ENCODE measurements at places on chromosomes 13 and 19. TPM values are rescaled to one million over a fixed set of nuclear protein-coding genes. Genes with fewer than 3 reads are reported as not detected.
A peak's percentile ranks its signal among the peaks of the same experiment; 100 is the strongest.

Gene ATP8B3
- total RNA-seq, result 0.11 TPM

DNA sequence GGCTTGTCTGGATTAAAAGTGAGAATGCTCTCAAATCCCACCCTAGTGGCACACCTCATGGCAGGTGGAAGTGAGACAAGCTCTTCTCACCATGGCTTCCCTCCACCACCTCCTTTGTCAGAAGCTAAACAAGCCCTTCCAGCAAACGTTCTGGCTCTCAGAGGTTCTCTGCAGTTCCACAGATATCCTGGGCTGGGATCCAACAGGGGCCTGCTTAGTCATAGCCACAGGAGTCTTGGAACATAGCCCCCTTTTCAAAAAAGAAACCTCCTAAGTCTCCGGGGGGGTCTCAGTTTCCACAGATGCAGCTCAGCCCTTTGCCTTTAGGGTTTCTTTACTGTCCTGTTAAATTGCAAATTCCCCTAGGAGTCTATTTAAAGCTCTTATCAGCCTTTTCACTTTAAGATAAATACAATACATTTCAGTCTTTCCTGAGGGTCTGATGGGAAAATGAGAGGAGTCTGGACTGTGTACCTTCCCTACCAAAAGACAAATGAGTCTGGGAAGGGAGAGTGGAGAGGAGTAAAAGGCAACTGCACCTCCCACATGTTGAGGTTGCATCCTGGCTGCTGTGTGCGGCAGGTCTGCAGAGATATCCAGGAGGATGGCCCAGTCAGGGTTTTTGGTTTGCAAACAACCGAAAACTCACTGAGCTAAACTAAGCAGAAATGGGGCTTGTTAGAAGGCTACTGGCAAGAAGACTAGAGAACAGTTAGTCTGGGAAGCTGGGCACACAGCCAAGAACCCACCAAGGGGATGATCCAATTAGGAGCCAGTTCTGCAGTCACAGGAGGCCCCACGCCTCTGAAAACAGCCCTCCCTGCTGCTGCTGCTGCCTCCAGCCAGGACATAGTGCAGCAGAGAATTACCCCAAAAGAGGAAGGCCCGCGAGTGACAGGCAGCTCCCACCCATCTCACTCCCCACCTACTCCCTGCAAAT is 41.4 kb upstream of the SERP2 start:
- H3K36me3 ChIP-seq, result no peaks in the 10 kb centered on the region
- DNase-seq, result peak; percentile 87
- no peak overlapping the region for H3K4me3 ChIP-seq
- no peaks in the 10 kb centered on the region for H3K27me3 ChIP-seq
- H3K4me1 ChIP-seq, result peaks cover 6% of the 10 kb centered on the region
- peak overlapping the region; percentile 75 for H3K27ac ChIP-seq

DNA sequence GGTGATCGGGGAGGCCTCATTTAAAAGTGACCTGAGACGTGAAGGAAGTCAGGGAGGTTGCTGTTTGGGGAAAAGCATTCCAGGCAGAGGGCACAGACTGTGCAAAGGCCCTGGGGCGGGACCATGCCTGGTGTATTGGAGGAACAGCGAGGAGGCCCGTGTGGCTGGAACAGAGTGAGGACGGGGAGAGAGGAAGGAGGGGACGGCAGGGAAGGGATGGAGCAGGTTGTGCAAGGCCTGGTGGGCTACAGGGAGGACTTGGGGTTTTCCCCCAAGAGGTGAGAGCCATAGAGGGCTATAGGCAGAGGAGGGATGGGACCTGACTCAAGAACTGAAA is 17.2 kb downstream of the PTPRS start:
- no peak overlapping the region for H3K27ac ChIP-seq
- no peaks in the 10 kb centered on the region for H3K27me3 ChIP-seq
- no peak overlapping the region for H3K4me3 ChIP-seq

DNA sequence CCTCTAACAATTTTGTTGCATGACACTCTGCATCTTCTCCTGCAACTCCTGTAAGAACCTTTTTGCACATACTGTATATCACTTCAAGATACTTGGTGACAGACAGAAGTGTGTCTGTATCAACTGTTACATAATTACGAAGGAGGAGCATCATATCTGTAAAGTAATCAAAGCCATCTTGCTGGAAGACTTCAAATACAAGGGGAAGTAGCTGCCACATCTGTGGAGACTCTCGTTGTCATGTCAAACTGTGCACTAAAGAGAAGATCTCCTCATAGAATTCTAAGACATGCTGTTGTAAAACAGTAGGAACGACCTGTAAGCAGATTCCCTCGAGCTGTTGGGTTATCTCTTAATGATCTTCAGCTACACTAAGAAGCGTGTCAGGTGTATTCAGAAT is 38.0 kb upstream of the SPATA13 start:
- no peak overlapping the region for H3K27ac ChIP-seq
- H3K4me3 ChIP-seq, result no peak overlapping the region
- H3K27me3 ChIP-seq, result no peaks in the 10 kb centered on the region
- DNase-seq, result no peak
- no peaks in the 10 kb centered on the region for H3K4me1 ChIP-seq
- no peaks in the 10 kb centered on the region for H3K36me3 ChIP-seq

Gene CEACAM7
- total RNA-seq, result not detected

- no peak overlapping the region for H3K27ac ChIP-seq
- no peaks in the 10 kb centered on the region for H3K4me1 ChIP-seq
- no peak overlapping the region for H3K4me3 ChIP-seq
- no peaks in the 10 kb centered on the region for H3K36me3 ChIP-seq
- H3K27me3 ChIP-seq, result no peaks in the 10 kb centered on the region
Observed at GRCh38 chr19:29480507-29480906, 45.3 kb upstream of the VSTM2B start.

DNA sequence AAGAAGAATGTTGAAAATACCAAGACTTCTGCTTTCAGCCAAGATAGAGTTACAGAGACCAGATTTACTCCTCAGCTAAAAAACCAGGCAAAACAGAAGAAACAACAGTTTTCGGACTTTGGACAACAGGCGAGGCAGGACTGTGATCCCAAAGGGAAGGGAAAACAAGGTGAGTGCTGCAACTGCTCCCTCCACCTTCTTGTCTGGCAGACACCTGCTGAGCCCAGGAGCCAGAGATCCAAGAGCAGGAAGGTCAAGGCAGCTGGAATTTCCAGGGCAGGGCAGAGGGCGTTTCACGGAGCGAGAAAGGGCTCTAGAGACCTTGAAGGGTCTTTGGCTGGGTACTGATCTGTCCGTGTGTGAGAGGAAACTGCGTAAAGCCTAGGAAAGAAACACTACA is 32.9 kb upstream of the SLC7A9 start:
- no peaks in the 10 kb centered on the region for H3K4me1 ChIP-seq
- H3K27me3 ChIP-seq, result no peaks in the 10 kb centered on the region
- peaks cover 70% of the 10 kb centered on the region for H3K36me3 ChIP-seq
- H3K27ac ChIP-seq, result no peak overlapping the region
- no peak for DNase-seq

Gene KIR2DL4
- not detected for total RNA-seq

- peaks cover 4% of the 10 kb centered on the region for H3K4me1 ChIP-seq
- peaks cover 33% of the 10 kb centered on the region for H3K27me3 ChIP-seq
- no peak overlapping the region for H3K27ac ChIP-seq
- H3K4me3 ChIP-seq, result peak overlapping the region; percentile 63
Observed at GRCh38 chr13:20159646-20160305, 1.1 kb downstream of the GJA3 start.

GRCh38 chr19:10395003-10395402 is 8.3 kb downstream of the CDC37 start:
- no peaks in the 10 kb centered on the region for H3K4me1 ChIP-seq
- H3K27me3 ChIP-seq, result no peaks in the 10 kb centered on the region
- peaks cover 49% of the 10 kb centered on the region for H3K36me3 ChIP-seq
- H3K4me3 ChIP-seq, result no peak overlapping the region
- DNase-seq, result no peak

Gene ELSPBP1
- not detected for total RNA-seq

- no peak for DNase-seq
- no peaks in the 10 kb centered on the region for H3K4me1 ChIP-seq
- H3K4me3 ChIP-seq, result peak overlapping the region; percentile 66
- H3K27me3 ChIP-seq, result no peaks in the 10 kb centered on the region
- H3K36me3 ChIP-seq, result no peaks in the 10 kb centered on the region
Observed at GRCh38 chr13:75870397-75870903, 234.3 kb downstream of the LMO7 start.

- peak overlapping the region; percentile 38 for H3K4me3 ChIP-seq
- peaks cover 6% of the 10 kb centered on the region for H3K4me1 ChIP-seq
- peak; percentile 81 for DNase-seq
- no peaks in the 10 kb centered on the region for H3K27me3 ChIP-seq
- H3K27ac ChIP-seq, result peak overlapping the region; percentile 79
- H3K36me3 ChIP-seq, result peaks cover 83% of the 10 kb centered on the region
Observed at GRCh38 chr19:1113030-1113985, 9.5 kb downstream of the GPX4 start.

DNA sequence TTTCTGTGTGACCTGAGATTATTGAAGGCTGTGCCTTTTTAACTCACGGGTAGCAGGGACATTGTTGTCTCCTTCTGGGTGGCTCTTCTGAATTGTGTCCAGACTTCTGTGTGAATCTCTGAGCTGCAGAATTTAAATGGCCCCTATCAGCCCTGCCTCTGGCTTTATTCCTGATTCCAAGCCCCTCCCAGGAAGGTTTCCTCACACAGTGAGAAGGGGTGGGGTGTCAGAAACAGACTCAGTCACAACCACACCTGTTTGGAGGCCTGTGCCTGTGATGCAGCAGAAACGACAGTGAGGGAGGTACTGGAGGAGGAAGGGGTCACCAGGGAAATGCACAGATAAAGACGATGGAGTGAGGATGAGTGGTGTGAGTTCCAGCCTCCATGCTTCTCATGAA is at the start of gene CLC:
Gene CLC (minus strand): TSS at position 139 of the 400 bp plus-strand sequence. CDS start 77 bp downstream, at position 62.
- H3K4me1 ChIP-seq, result no peaks in the 10 kb centered on the region
- no peak within 1 kb of the TSS for H3K4me3 ChIP-seq

GRCh38 chr19:35162471-35163326 is 8.2 kb downstream of the FXYD5 start:
- H3K4me3 ChIP-seq, result no peak overlapping the region
- H3K27ac ChIP-seq, result no peak overlapping the region
- no peak for DNase-seq
- no peaks in the 10 kb centered on the region for H3K4me1 ChIP-seq
- H3K27me3 ChIP-seq, result no peaks in the 10 kb centered on the region

- no peaks in the 10 kb centered on the region for H3K27me3 ChIP-seq
- H3K36me3 ChIP-seq, result no peaks in the 10 kb centered on the region
- H3K4me3 ChIP-seq, result no peak overlapping the region
- DNase-seq, result no peak
Observed at GRCh38 chr13:36533806-36534205, 101.5 kb downstream of the CCNA1 start.

GRCh38 chr13:28622286-28622685 is 36.6 kb upstream of the POMP start:
- H3K4me3 ChIP-seq, result no peak overlapping the region
- H3K4me1 ChIP-seq, result no peaks in the 10 kb centered on the region
- no peaks in the 10 kb centered on the region for H3K27me3 ChIP-seq
- no peaks in the 10 kb centered on the region for H3K36me3 ChIP-seq
- no peak overlapping the region for H3K27ac ChIP-seq

- no peak for DNase-seq
- no peak overlapping the region for H3K4me3 ChIP-seq
- no peak overlapping the region for H3K27ac ChIP-seq
- H3K36me3 ChIP-seq, result no peaks in the 10 kb centered on the region
- no peaks in the 10 kb centered on the region for H3K27me3 ChIP-seq
Observed at GRCh38 chr19:56174550-56174949, 1.3 kb upstream of the GALP start.

GRCh38 chr13:98803921-98804320 is 51.4 kb upstream of the SLC15A1 start:
- no peak overlapping the region for H3K27ac ChIP-seq
- peaks cover 49% of the 10 kb centered on the region for H3K36me3 ChIP-seq
- DNase-seq, result no peak
- H3K4me3 ChIP-seq, result no peak overlapping the region

DNA sequence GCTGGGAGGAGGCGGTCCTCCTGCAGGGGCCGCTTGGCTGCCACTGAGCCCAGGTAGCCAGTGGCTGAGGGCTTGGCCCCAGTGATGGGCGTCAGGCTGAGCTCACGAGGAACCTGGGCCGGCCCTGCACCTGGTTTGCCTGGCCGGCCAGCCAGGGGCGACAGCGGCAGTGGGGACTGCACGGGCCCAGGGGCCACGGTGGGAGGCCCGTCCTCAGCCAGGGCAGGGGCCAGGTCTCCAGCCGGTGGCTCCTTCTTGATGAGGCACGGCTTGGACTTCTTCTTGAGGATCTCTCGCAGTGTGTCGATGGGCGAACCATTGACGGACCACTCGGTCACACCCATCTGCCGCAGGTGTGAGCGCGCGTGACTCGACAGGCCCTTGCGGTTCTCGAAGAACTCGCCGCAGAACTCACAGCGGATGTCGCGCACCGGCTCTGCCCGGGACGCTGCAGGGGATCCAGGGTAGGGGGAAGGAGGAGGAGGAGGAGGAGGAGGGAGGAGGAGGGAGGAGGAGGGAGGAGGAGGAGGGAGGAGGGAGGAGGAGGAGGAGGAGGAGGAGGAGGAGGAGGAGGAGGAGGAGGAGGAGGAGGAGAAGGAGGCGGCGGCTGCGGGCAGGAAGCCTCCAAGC is 6.6 kb upstream of the AKAP8L start:
- no peak overlapping the region for H3K27ac ChIP-seq
- no peaks in the 10 kb centered on the region for H3K4me1 ChIP-seq
- H3K27me3 ChIP-seq, result no peaks in the 10 kb centered on the region
- H3K36me3 ChIP-seq, result peaks cover 62% of the 10 kb centered on the region

DNA sequence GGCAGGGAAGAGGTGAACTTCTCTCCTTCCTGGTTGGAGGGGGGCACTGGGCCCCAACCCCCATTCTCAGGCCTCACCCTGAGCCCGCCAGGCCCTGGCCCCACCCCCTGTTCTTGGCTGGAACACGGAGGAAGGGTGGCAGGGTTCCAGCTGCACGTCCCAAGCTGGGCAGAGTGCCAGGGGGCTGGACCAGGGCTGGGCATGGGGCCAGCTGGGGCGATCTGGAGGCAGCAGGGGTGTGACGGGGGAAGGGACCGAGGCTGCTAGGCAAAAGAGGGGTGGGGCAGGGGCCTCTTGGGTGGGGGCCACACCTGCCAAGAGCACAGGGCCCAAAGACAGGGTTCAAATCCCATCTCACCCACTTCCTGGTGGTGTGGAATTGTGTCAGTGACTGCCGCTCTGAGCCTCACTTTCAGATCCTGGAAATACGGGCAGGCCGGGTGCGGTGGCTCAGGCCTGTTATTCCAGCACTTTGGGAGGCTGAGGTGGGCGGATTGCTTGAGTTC is 2.2 kb downstream of the HIF3A start:
- peaks cover 21% of the 10 kb centered on the region for H3K4me1 ChIP-seq
- no peaks in the 10 kb centered on the region for H3K27me3 ChIP-seq
- peak overlapping the region; percentile 65 for H3K4me3 ChIP-seq
- DNase-seq, result peak; percentile 97
- H3K36me3 ChIP-seq, result peaks cover 11% of the 10 kb centered on the region

- no peaks in the 10 kb centered on the region for H3K27me3 ChIP-seq
- no peak for DNase-seq
- no peak overlapping the region for H3K27ac ChIP-seq
- no peaks in the 10 kb centered on the region for H3K36me3 ChIP-seq
- no peak overlapping the region for H3K4me3 ChIP-seq
Observed at GRCh38 chr19:22604571-22605274, 29.4 kb upstream of the ZNF492 start.
